ENCODE measurements at places on chromosomes 1 and 21.
A peak's percentile ranks its signal among the peaks of the same experiment; 100 is the strongest.

GRCh38 chr21:45129189-45129923 lies 55.0 kb downstream of the ADARB1 start:
- no peak for DNase-seq

- DNase-seq: peak; percentile 93
These were observed 68.8 kb upstream of the WDR26 start for GRCh38 chr1:224503161-224504118.

- DNase-seq: no peak
These were observed 4.2 kb downstream of the HLCS start for GRCh38 chr21:36962098-36962780.

DNA sequence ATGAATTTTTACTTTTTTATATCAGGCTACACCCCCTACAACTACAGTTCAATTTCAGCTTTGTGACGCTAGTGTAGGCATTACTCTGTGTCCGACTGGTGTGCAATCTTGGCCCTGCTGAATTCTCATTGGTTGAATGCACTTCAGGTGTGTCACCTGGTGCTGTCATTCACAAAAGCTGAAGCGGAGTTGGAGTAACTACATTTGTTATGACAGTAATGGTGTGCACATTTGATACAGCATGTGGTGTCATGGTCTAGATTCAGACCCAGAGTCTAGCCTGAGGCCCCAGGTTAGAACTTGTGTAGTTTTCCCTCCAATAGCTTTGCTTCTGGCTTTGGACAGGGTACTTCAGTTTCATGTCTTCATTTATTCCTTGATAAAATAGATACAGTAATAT lies 88.7 kb downstream of the C1orf94 start:
- no peak for DNase-seq

DNA sequence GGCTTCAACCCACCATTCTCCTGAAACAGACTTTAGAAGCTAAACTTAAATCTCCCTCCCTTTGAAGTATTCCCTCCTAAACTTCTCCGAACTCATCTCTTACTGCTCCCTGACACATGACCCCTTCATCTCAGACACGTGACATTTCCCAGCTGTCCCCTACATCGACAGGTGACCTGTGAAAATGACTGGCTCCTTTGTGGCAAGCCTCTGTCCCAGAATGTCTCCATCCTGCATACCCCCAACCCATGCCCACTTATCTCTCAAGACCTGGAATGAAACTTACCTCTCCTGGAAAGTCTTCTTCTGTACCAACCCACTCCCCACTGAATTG lies 4.2 kb downstream of the FMOD start:
- DNase-seq: no peak

DNA sequence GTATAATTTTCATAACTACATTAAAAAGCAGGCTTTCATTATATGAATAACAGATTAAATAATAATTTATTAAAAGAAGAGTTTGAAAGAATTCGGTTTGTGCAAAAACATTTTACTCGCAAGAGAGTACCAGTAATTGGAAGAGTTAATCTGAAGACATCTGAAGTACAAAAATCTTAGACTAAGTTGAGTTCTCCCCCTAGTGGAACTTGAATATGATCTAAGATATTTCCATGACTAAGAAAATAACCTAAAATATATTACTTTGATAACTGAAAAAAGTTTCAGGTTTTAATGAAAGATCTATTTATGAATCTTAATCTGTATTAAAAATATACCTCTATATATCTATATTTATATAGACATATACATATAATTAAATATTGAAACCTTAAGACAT lies 112.5 kb upstream of the GFI1 start:
- no peak for DNase-seq

GRCh38 chr1:191690931-191691330 lies 467.3 kb upstream of the RGS18 start:
- DNase-seq: no peak

DNA sequence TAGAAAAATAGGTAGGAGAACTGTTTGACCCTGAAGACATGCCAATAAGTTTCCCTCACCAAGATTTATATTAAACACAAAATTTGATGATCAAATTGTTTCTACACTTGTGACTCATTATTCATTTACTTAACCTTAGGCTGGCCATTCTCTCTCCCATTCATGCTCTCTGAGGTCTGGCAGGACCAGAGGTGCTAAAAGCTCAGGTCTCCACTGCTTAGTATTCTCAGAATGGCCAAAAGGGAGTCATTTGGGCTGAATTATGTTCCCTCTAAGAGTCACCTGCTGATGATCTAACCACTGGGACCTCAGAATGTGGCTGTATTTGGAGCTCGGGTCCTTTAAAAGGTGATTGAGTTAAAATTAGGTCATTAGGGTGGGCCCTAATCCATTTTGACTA lies 47.1 kb upstream of the ATP1B1 start:
- DNase-seq: no peak

GRCh38 chr1:153292740-153293479 lies 19.8 kb downstream of the PGLYRP3 start:
- DNase-seq: no peak

DNA sequence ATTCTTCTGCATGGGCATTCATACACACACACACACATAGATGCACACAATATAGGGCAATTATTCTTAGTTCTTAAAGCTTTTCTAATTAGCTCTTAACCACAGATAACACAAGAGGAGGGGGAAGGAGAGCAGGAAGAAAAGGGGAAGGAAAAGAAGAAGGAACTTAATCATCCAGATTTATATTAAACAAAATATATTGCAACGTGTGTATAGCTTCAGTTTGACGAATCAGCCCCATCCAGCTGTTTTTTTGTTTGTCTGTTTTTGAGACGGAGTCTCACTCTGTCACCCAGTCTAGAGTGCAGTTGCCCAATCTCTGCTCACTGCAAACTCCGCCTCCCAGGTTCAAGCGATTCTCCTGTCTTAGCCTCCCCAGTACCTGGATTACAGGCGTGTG lies 21.7 kb upstream of the ANKRD13C start:
- no peak for DNase-seq

DNA sequence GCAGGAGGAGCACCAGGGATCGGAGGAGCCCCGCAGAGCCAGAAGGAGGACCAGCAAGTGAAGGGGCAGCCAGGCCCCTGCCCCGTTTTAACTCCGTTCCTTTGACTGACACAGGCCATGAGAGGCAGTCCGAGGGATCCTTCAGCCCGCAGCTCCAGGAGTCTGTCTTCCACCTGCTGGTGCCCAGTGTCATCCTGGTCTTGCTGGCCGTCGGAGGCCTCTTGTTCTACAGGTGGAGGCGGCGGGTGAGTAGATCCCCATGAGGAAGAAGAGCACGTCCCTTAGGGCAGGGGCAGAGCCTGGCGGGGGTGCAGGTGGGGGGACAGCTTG lies 13.3 kb downstream of the CSF1 start:
- DNase-seq: no peak

- DNase-seq: no peak
These were observed 394.8 kb downstream of the MATN1 start for GRCh38 chr1:30328401-30329262.

- no peak for DNase-seq
These were observed 32.1 kb downstream of the LYST start for GRCh38 chr1:235834620-235835019.

DNA sequence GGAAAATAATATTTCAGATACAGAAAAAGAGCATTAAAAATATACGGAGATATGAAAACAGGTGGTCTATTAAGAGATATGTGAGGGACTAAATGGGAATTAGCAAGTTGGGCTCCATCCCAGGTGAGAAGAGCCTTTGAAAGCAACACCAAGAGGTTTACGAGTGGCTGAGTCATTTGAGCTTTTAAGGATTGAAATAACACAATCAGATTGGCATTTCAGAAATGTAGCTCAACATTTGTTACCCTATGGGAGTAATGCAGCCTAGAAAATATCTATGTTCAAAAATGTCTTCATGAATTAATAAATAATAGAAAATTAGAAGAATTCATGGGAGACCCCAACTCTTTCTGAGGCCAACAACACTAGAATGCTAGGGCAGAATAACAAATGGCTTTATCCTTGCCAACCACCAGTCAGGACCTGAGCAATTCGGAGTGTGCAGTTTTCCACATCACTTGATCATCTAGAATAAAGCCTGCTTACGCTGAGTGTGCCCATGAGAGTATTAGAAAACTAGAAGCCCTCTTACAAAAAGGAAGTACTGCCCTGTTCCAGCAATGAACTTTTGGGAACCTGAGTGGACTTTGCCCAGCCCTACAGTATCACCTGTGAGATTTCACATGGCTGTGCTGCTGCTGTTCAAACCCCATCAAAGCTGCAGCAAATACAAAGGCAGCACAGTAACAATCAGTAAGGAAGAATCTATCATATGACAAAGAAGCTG lies 538.0 kb upstream of the CAMK1G start:
- DNase-seq: no peak

DNA sequence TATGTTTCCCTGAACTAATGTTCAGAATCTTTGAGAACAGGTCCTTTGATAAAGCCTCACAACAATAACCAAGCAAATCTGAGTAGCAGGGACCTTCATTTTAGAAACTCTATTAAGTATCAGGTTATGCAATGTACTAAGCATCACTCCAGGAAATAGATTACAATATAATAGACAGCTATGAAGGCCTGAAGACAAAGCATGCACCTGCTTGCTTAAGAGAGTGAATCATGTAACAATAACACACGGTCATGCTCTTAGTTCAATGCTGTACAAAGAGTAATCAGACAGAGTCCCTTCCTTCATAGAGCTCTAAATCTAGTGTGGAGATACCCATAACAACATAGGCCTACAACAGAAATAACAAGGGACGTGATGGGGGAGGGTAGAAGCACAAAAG lies 8.1 kb upstream of the CMPK1 start:
- DNase-seq: no peak

DNA sequence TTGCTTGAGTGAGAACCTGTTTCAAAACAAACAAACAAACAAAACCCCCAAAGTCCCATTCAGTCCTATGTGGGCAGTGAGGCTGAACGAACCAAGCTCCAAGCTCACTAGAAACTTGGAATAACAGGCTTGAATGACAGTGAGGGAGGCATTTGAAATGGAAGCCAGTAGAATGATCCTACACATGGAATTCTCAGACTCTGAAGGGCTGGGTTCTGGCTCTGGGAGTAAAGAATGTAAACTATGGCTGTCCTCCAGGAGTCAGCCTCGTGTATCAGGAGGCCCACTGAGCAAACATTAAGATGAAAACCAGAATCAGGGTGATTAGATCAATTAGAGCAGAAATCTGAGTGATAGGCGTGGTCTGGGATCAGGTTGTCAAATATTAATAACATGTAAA lies 14.9 kb downstream of the PCP4L1 start:
- DNase-seq: no peak

GRCh38 chr1:23344111-23344986 lies at the start of gene HNRNPR:
Gene HNRNPR, minus strand, starts transcription at chr1:23344284. Its CDS starts 3,276 bp downstream, at chr1:23341008.
- peak; percentile 100 for DNase-seq

GRCh38 chr1:89723863-89724262 lies 90.9 kb downstream of the LRRC8C start:
- DNase-seq: peak; percentile 86

- DNase-seq: no peak
These were observed 15.6 kb downstream of the WNT4 start for GRCh38 chr1:22127248-22127647.

DNA sequence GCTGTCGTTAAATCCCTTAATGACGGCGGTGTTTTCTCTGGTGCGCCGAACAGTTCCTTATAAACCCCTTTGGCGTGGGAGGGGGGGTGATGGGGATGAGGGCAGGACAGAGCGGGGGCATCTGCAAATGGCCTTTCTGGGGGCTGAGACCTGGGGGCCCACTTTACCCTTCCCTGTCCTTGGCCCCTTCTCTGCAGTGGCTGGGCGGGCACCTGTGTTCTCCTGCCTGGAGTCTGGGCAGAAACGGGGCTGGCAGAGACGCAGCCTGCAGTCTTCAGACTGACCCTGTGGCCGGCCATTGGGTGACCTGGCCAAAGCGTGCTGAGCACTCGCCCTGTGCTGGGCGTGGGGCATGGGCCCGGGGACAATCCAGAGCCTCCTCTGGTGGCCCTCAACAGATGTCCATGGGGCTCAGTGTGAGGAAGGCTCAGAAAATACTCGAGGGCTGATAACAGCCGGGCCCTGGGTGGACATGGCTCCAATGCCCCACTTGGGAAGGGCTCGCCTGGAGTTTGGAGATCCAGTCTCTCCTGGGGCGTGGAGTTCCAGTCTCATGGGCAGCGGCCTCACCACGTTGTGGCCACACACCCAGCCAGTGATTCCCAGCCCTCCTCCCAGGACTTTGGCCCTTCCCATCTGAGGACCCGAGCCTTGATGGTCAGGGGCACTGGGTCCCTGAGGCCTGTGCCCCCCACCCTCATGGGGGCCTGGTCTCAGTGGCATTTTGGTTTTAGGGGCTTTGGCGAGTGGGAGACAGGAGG lies 50.8 kb upstream of the ACTRT2 start:
- no peak for DNase-seq
